ENCODE measurements at places on chromosomes 5 and 9. TPM values are rescaled to one million over a fixed set of nuclear protein-coding genes. Genes with fewer than 3 reads are reported as not detected.

- DNase-seq, result no peak
These were observed 203.7 kb downstream of the NXNL2 start for GRCh38 chr9:88738709-88739108.

- DNase-seq, result no peak
These were observed 1921.6 kb upstream of the WWC1 start for GRCh38 chr5:166369807-166370206.

TAF11L12 gene
- not detected for total RNA-seq

DNA sequence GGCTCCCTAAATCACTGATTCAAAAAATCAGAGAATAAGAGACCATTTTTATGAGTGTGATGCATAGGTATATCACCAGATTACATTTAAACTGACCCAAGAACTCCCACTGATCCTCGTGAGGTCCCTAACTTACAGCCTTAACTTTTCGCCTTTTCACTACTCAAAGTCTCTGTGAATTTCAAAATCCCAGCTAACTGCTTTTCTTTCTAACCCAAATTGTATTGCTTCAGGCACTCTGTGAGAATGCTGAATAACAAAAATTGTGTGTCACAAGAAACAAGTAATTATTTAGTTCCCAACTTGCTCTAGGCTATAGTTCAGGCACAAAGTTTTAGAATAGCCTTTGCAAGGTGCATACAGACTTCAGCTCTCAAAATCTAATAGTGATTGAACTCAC lies 368.6 kb downstream of the CHSY3 start:
- no peak for DNase-seq

DNA sequence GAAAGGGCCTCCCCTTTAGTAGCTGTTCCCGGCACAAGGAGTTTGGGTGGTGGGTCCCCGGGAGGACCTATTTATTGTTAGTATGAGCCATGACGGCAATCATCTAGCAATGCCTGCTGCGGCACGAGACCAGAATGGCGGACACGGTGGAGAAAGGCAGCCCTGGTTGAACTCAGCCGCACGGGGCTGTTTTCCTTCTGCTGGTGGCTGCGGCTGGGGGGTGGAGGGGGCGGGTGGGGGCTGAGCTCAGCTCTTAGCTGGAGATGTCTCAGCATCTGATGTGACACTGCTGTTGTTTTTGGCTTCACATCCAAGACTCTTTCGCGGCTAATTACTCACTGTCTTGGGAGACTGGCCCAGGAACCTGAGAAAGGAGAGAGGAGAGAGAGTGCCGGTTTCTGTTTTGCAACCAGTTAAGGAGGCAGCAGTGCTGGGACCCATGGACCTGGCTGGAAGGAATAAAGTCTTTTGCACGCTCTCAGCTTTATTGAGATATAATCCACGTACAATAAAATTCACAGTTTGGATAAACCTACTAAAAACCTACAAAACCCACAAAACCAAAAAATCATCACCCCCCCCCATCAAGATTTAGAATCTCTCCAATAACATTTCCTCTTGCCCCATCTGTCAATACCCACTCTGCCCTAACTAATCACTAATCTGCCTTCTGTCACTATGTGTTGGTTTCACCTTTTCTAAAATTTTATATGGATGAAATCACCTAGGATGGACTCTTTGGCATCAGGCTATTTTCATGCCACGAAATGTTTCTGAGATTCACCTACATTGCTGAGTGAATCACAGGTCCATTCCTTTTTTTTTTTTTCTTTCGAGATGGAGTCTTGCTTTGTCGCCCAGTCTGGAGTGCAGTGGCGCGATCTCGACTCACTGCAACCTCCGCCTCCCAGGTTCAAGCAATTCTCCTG lies 81.8 kb upstream of the NEURL1B start:
- DNase-seq, result no peak

- DNase-seq, result no peak
These were observed 67.6 kb downstream of the UBAP1 start for GRCh38 chr9:34246453-34246852.

PDZD2 gene
- 3.4 TPM for total RNA-seq

F12 gene
- 1.5 TPM for total RNA-seq

DNA sequence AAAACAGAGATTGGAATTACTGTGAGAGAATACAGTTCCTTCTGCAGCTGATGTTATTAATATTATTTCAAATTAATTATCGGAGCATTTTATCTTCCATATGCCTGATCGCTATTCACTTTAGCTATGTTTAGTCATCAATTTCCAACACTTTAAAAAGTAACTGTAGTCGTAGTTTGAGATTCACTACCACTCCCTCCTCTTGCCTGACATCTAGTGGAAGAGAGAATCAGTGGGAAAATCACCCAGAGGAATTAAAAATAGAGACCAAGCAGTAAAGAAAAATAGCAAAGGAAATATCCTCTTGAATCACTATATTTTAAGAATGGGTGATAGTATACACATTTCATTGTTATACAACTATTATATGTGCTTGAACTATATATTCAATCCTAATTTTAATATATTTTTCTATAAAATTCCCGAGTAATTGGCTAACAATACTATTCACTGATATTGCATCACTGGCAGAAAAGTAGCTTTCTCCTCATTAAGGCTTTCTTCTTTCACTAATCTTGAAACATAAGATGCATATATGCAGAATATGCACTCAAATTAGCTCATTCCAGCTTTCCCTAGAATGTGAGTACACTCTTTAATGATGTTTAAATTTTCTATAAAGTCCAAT lies 708.7 kb downstream of the CDH9 start:
- DNase-seq, result no peak

GRCh38 chr5:133753856-133754255 lies 141.5 kb upstream of the FSTL4 start:
- no peak for DNase-seq

DNA sequence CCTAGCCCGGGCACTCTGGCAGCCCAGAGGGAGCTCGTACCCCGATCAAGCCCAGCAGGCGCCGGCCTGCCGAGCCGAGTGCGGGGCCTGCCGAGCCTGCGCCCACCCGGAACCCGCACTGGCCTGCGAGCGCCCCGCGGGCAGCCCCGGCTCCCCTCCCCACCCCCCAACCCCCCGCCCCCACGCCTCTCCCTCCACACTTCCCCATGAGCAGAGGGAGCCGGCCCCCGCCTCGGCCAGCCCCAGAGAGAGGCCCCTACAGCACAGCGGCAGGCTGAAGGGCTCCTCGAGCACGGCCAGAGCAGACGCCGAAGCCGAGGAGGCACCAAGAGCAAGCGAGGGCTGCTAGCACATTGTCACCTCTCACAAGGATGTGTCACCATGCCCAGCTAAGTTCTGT lies 36.2 kb upstream of the CCDC180 start:
- no peak for DNase-seq

TMEM215 gene
- not detected for total RNA-seq

DNA sequence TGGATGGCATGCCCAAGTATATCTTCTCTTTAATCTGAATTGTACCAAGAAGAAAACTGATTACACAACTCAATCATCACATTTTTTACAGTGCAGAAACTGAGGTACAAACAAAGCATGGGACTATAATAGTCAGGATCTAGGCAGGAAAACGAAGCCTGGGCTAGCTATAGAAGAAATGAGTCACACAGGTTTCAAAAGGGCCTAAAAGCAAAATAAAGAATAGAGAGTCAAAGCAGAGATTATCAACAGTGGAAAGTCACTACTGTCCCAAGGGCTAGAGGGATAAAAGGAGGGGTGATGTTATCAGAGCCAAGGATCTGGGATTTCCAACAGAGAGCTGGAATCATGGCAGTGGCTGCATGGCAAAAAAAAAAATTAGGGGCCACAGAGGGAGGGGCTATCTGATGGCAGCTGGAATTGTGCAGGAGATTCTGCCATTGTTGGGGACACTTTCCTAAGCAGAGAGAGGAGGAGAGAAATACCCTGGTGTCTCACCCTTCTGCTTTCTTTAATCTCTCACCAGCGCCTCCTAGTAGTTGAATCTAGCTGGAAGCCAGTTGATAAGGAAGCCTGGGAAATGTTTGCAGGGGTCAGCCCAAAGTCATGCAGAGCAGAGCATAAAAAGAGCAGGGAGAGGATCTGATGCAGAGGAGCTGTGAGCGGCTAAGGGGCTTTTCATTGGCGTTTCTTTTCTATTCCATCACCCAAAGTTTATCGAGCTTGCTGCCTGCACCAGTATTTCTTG lies 343.2 kb downstream of the ACTL7B start:
- no peak for DNase-seq

DNA sequence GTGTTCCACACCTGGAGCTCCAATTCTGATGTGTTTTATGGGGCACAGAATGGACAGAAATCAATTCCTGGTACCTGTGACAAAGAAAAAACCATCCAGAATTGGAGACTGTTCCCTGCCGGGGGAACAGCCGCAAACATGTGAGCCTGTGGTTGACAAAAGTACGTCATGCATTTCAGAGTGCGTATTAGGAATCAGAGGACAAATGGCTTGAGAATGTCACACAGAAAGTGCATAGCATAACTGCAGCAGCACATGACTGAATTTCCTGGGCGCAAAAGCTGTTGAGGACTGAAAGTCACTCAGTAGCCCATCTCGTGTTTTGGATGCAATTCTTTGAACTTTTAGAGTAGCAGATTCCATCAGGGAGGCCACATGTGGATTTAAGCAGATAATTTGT lies 85.1 kb downstream of the TRIO start:
- no peak for DNase-seq

DNA sequence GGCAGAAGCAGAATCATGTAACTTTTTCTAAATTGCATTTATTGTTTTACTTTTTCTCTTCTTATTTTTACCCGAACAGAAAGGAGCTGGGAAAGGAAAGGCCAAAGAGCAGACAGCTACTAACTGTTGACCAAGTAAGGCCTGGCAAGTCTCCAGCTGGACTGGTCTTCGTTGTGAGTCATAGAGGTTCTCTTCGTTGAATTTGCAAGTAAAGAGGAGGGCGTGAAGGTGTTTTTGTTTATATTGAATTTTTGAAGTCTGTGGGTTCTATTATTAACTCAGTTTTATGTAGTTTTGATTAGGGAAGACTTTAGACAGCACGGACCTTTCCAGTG lies 416.5 kb upstream of the CCNH start:
- DNase-seq, result peak; percentile 50

GRCh38 chr5:96857924-96858323 lies 18.4 kb upstream of the ERAP2 start:
- DNase-seq, result no peak

DNA sequence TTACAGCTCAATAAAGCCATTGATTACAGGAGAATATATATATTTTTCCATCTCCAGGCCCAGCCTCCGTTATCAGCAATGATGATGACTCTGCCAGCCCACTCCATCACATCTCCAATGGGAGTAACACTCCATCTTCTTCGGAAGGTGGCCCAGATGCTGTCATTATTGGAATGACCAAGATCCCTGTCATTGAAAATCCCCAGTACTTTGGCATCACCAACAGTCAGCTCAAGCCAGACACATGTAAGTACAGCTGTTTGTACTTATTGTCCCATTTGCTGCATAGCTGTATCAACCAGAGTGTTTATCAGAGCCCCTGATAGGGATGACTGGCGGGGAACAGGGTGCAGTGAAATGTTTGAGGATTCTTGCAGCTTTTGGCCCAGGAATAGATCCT lies 197.7 kb downstream of the NTRK2 start:
- DNase-seq, result no peak

- no peak for DNase-seq
These were observed 1181.0 kb upstream of the DMAC1 start for GRCh38 chr9:8980496-8981013.

GRCh38 chr9:68685770-68686169 lies 19.3 kb upstream of the PIP5K1B start:
- peak; percentile 60 for DNase-seq

GRCh38 chr9:122661416-122661815 lies at the start of gene OR1L1:
Gene OR1L1 (plus strand): TSS chr9:122661716. CDS start chr9:122661716, 0 bp downstream.
- DNase-seq, result no peak

- no peak for DNase-seq
These were observed 43.7 kb downstream of the FGF18 start for GRCh38 chr5:171462928-171463861.

DNA sequence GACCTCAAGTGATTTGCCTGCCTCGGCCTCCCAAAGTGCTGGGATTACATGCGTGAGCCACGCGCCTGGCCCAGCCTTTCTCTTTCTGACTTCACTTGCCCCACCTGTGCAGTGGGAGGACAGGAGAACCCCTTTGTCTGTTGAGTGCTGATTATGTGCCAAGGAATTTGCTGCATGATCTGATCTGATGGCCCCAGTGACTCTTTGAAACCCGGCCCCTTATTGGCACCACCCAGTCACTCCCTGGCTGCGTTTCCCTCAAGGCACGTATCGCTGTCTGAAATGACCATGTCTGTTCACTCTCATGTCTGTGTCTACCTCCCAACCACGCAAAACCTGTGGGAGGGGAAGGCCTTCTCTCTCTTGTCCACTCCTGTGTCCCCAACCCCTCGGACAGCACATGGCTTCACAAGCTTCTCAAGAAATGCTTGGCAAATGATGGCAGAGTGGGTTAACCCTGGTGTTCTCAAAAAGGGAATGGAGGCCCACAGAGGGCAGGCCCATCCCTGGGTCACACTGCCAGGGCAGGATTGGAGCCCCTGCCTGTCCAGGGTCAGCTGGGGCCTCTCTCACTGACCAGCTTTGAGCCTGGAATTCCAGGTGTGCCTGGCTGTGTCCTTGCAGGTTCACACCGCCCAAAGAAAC lies 21.9 kb downstream of the NEK6 start:
- no peak for DNase-seq

PPP2R2B gene
- 0.69 TPM for total RNA-seq

TRIP13 gene
- total RNA-seq, result 0.90 TPM

CKMT2 gene
- total RNA-seq, result 2.3 TPM

ZFP37 gene
- total RNA-seq, result 1.2 TPM

DNA sequence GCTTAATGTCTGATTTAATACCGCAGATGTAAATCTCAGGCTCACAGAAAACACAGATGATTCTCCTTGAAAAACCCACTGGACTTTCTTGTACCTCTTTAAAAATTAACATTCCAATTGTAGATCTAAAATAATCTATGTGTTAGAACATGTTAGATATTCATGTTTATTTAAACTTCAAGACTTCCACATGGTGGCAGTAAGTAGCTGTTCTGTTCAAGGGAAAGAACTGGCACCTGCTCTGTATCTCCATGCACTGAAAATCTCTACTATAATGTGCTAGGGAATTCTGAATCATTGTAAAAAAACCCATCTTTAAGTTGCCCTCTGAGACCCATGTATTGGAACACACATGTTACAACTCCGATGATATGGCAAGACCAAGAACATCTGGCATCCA lies 366.9 kb downstream of the DMRTA1 start:
- no peak for DNase-seq

DNA sequence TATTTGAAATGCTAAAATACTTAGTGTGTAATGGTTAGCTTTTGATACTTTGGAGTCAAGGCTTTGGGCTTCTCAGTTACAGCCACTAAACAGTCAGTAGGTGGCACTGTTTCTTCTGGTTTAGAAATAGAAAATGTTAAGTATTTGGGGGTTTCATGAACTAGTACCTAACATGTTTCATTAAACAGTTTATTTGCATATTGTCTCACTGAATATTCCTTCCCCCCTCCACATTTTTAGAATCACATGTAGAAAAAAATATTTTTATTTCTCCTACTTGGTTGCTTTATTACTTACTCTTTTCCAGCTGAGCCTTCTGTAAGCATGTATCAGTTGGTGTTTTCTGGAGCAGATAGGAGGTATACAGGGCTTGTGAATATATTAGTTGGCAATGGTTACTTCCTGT lies 48.0 kb downstream of the IPO11 start:
- no peak for DNase-seq

- no peak for DNase-seq
These were observed 173.4 kb downstream of the DNAH5 start for GRCh38 chr5:13771011-13771571.

Measured in pancreas (tissue), 10 donors.